NCI-H226 (cell line): ENCODE measurements at places on chromosomes 7 and 10.

DNA sequence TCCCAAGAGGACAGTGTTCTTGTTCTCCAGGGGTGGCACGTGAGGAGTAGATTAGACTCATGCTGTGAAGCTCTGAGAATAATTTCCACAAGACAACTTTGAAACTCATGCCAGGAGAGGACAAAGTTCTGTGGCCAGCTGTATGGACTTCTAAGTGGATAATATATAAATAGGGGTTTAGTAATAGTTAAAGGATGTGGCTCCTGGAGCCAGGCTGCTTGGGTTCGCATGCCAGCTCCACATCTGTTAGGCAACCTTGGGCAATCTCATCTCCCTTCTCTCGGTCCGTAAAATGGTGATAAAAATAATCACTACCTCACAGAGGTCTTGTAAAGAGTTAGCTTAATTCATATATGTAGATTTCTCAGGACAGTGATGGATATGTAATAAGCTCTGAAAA is 35.8 kb downstream of the ACSL5 start:
- DNase-seq, result no peak

GRCh38 chr7:90222811-90223725 is 11.5 kb downstream of the STEAP2 start:
- no peak for DNase-seq

DNA sequence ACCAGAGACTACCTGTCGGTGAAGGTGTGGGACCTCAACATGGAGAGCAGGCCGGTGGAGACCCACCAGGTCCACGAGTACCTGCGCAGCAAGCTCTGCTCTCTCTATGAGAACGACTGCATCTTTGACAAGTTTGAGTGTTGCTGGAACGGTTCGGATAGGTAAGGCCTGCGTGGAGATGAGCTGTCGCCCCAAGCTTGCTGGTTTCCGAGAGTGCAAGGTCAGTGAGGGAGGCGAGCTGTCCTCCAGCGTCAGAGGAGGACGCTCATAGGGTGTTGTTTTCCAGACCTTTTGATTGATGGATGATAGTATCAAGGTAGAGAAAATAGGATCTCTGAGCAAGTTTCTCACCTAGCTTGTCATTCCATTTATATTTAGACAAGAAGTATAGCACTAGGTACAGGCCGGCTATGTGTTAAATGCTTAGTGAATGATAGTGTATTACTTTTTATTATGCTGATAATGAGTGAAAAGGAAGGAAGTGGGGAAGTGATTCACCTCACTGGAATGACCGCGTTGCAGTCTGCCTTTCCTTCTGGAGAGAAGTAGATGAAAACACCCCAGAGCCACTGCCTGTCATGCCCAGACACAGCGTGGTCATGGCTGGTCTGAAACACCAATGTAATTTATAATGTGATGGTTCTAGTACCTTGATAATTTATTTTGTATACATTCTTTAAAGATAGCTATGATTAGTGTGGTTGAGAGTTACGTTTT is 33.9 kb downstream of the BNIP3 start:
- peak; percentile 71 for DNase-seq

- no peak for DNase-seq
These were observed 79.1 kb downstream of the MGMT start for GRCh38 chr10:129546106-129546505.

DNA sequence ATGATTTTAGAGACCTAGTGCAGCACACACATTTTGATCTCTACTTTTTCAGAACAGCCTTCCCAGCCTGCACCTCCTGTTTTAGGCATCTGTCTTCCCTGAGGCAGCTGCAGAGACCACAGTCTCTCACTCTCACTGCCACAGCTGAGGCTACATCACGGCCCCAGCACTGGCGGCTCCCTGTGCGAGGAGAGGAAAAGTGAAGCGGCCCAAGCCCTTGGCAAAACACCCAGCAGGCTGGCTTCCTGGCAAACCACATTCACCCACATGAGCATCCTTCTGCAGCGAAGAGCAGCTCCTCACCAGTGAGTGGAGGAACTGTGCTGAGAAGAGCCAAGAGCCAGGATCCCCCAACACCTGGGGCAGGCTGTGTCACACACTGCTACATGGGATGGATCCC is 14.0 kb downstream of the HUS1 start:
- no peak for DNase-seq

GRCh38 chr10:393787-394438 is 258.7 kb downstream of the ZMYND11 start:
- no peak for DNase-seq
